Vagina (tissue), 2 donors: ENCODE measurements at places on chromosomes 7 and 10.

- DNase-seq = no peak
These were observed 12.0 kb upstream of the AKR1B1 start for GRCh38 chr7:134470864-134471263.

GRCh38 chr10:74870191-74870590 is 43.8 kb downstream of the KAT6B start:
- no peak for DNase-seq

GRCh38 chr10:66684581-66684980 is 241.3 kb upstream of the LRRTM3 start:
- DNase-seq = no peak

GRCh38 chr7:93062599-93062998 is 55.2 kb downstream of the SAMD9 start:
- no peak for DNase-seq

GRCh38 chr7:92955081-92955480 is 118.7 kb upstream of the CDK6 start:
- DNase-seq = no peak

GRCh38 chr10:132360766-132361447 is 28.9 kb downstream of the LRRC27 start:
- no peak for DNase-seq

- no peak for DNase-seq
These were observed 995.4 kb upstream of the LRRN3 start for GRCh38 chr7:110095372-110096052.

DNA sequence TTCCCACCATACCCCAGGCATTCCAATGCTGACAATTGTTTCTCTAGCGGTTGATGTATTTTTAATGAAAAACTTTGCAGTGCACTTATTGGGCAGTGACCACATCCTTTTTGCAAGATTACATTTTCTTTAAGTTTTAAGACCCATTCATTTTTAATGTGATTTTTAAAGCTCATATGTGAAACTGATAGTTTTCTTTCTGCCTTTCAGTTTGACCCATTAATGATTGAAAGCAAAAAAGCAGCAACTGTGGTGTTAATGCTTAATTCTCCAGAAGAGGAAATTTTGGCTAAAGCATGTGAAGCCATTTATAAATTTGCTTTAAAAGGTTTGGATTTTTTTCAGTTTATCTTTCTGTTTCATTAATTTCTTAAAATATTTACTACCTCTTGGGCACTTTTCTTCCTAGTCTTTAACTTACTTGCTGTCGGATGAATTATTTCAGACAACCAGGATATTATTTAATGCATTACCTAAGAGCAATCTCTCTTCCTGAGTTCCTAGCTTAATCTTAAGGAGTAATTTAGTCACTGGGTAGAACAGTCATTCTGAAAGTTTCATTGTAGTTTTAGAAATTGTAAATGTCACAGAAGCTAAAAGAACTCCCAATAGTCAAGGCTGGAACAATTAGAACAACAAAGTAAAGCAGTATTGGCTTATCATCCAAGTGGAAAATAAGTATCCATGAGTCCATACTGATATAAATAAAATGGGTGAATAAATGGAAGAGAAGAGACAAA is 18.3 kb downstream of the ARMC3 start:
- no peak for DNase-seq

- DNase-seq = no peak
These were observed 38.9 kb upstream of the PLCE1 start for GRCh38 chr10:93954726-93955363.

- DNase-seq = no peak
These were observed 494 bp downstream of the REPIN1 start for GRCh38 chr7:150368884-150369747.

DNA sequence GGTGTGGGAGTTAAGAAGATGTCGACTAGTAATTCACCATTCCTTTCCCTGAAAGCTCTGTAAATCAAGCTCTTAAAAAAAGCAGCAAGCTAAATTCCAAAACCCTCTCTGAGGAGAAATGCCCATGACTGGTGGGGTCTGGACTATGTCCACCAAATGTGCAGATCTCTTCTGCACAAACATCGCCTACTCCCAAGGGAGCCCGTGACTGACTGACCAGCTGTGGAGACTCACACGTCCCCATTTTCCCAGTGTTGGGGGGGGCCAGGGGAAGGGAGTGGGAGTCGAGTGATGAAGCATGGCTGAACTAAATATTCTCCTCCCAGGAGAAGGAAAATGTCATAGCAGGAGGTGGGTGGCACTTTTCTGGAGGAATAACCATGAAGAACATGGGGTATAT is 164.1 kb upstream of the HPS1 start:
- DNase-seq = no peak

DNA sequence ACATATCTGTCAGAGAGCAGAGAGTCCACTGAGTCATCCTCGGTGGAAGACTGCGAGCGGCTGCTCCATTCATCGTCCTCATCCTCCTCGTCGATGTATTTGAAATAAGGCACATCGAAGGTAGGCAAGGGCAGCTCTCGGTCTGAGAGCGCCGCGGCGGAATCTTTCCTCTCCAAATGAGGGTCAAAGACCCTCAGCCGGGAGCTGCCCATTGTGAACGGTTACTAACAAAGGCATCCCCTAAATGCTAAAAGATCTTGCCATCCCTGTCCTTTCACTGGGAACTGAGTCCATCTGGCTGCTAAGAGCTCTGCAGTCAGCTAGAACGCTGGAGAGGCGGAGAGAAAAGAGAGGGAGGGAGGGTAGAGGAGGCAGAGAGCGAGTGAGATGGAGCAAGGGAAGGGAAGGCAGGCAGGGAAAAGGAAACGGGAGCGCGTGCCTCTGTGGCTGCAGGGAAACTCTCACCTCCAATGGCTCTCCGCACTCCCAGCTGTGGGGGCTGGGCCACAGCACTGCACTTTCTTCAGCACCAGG is 163.4 kb downstream of the RAPGEF5 start:
- no peak for DNase-seq

DNA sequence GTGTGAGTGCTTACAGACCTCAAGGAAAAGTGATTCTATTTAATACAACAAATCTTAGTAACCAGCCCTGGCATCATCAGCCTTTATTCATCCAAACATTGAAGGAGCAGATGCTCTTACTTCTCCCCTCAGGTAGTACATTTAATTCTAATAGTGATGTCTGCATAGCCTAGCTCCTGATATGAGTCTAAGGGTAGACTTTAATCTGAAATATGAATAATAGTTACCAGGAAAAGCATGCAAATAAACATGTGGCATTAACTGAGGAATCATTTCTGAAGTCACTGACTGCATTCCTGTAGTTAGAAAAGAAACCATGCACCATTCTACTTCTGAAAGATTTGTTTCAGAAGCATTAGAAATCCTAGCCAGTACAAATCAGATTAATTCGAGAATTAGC is 25.7 kb upstream of the LMBR1 start:
- no peak for DNase-seq

DNA sequence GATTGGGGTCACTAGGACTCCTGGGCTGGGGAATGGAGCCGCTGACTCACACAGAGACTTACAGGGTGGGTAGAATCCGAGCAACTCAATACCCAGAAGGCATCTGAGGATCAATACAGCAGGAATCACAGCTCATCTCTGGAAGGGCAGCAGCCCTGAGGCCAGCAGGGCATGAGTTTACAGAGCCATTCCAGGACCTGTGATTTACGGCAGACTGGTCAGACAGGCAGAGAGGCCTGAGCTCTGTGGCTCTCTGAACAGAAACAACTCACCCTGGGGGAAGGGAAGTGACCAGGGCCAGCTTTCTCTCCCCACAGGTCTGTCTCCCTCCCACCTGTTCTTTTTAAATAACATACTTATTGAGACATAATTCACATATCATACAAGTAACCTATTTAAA is 88.2 kb upstream of the CXCL12 start:
- DNase-seq = no peak

DNA sequence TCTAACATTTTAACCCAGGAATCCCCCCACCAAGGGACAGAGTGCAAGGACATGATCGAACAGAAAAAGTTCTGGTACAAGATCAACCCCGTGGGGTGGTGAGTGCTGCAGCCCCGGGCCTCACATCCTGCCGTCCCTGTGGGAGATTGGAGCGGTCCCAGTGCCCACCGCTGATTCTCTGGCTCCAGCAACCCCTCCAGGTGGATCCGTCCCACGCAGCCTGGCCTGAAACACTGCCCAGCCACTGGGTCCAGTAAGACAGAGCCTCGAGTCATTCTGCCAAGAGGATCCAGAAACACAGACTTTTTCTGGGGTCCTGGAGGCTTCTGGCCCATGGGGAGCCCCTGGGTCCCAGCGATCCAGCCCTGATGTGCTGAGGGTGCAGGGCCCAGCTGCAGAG is 29.5 kb downstream of the GRIFIN start:
- DNase-seq = no peak

DNA sequence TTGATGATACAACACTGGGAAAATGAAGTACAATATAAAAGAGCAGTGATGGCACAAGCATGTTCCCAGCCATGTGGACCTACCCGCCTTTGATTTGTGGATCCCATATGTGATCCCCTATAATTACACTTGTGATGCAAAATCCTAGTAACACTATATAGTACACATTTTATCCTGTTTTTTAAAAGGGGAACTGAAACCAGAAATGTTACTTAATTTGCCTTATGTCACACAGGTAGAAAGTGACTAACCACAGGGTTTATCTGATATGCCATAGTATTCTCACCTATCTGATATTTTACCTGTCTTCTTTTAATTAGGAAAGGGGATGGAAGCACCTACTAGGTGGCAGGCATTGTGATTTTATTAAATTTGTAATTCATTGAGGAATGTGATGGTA is 35.0 kb downstream of the ARMC3 start:
- DNase-seq = no peak

DNA sequence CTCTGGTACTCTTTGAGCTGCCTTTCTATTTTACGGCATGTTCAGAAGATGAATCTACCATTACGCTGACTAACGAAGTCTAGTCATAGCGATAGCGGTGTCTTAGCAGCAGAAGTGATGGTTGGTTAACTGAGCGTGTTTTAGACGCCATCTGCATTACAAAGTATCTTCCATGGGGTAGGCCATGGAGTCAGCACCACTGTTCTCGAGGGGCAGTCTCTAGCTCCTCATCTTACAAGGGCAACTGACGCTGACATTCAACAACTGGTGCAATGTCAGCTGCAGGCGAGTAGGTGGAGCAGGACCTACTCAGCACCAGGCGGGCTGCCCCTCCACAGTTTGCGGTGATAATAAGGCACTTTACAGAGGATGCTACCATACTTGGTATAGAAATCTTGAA is 88.7 kb downstream of the ADARB2 start:
- no peak for DNase-seq

GRCh38 chr10:71726580-71727104 is 7.1 kb upstream of the C10orf105 start:
- DNase-seq = no peak

GRCh38 chr10:43689618-43689954 is 40.9 kb upstream of the ZNF32 start:
- DNase-seq = no peak

DNA sequence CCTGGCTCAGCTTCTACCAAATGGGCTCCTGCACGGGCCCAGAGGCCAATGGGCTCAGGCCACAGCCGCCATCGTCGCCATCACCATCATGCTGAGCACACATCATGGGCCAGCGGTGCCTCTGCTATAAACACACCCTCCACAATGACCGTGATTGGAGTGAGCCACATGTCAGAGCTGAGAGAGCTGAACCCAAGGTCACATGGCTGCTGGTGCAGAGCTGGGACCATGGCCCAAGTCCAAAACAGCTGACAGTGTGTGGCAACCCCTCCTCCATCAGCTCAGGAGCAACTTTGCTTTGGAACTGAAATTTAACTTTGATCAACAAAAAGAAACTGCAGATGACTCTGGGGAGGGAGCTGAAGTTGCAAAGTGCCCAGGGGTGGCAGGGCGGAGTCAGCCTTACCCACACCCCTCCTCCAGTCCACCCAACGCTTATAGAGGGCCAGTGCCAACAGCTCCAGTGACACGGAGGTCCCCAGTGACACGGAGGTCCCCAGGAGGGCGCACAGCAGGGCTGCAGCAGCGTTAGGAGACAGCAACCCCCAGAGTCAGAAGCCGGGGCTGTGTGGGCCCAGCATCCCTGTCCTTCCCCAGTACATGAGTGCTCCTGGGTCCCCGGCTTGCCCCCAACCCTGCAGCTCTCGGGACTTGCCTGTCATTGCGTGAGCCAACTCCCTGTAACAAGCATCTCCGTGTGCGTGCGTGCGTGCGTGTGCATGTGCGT is 249.6 kb downstream of the ELFN1 start:
- DNase-seq = no peak

GRCh38 chr10:13056456-13057077 is 43.4 kb upstream of the OPTN start:
- no peak for DNase-seq

DNA sequence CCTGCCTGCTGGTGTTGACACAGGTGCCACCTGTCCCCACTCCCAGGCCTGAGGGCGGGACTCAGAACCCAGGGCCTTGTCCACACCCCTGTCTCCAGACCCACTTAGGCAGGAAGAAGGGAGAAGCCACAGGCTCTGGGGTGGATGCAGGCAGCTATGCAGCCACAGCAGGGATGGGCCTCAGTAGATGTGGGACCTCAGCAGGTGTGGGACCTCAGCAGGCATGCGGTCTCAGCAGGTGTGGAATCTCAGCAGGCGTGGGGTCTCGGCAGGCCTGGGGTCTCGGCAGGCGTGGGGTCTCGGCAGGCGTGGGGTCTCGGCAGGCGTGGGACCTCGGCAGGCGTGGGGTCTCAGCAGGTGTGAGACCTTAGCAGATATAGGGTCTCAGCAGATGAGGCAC is 118.0 kb upstream of the PITRM1 start:
- DNase-seq = no peak

DNA sequence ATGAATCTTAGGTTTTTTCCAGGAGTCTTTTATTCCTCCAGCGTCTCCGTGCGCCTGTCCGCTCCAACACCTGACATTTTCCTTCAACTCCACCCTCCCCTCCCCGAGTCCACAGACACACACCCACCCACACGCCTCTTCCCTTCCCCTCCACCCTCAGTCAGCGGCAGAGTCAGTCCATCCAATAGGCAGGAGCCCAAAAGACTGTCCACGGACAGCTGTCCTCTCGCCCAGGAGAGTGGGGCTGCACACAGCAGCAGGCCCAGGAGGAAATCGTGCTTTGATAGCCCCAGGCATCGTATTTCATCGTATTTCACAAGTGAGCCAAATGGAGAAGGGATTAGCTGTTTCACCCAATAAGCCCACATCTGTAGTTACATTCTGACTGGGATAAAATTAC is 285.1 kb downstream of the ZEB1 start:
- peak; percentile 91 for DNase-seq

DNA sequence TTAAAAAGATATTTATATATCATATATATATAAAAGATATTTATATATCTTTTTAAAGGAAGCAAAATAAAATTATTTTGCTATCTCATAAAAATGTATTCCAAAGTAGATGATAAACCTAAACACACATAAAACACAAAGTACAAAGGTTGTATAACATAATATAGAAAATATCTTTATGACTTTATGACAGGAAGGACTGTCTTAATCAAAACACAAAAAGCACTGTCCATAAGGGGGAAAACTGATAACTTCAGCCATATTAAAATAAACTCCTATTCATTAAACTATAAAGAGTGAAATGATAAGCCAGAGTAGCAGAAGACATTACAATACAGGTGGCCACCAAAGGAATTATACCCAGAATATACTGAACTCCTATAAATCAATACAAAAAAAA is 34.8 kb downstream of the KDM7A start:
- DNase-seq = no peak
